GM06990 (cell line): ENCODE measurements at places on chromosomes 12 and 14.

GRCh38 chr12:94954029-94954685, 49.3 kb downstream of the NDUFA12 start:
- no peak for DNase-seq

GRCh38 chr14:86541972-86542371, 1012.0 kb downstream of the FLRT2 start:
- no peak for DNase-seq

DNA sequence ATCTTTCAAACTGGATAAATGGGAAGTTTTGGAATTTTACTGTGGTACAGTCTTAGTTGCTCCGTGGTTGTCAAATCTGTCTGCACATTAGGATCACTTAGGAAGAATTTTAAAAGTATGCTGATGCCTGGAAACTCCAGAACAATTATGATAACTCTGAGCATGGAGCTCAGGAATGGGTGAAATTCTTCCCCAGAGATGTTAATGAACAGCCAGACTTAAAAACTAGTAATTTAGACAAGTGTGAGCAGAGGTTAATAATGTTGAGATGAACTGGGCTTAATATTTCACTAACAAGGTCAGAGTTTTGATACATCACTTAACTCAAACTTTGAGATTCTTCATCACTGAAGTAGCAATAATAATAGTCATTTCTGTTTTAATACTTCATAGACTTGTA, 94.5 kb downstream of the NTS start:
- no peak for DNase-seq

DNA sequence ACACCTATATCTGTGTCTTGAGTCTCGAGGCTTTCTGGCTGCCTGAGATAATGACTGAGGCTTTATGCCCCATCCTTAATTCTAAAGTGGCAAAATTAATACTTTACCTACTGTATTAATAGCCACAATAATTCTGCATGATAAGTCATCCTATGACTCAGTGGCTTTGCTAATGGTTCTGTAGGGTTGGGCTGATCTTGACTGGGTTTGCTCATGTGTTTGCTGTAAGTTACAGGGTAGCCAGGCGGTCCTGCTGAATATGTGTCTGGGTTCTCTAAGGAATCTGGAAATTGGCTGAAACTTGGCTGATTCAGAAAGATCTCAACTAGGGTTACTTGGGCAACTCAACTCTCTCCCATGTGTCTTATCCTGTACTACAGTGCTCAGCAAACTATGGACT, 21.7 kb downstream of the MGST1 start:
- DNase-seq: no peak

- no peak for DNase-seq
These were observed 100.2 kb downstream of the STAB2 start for GRCh38 chr12:103687253-103687652.

DNA sequence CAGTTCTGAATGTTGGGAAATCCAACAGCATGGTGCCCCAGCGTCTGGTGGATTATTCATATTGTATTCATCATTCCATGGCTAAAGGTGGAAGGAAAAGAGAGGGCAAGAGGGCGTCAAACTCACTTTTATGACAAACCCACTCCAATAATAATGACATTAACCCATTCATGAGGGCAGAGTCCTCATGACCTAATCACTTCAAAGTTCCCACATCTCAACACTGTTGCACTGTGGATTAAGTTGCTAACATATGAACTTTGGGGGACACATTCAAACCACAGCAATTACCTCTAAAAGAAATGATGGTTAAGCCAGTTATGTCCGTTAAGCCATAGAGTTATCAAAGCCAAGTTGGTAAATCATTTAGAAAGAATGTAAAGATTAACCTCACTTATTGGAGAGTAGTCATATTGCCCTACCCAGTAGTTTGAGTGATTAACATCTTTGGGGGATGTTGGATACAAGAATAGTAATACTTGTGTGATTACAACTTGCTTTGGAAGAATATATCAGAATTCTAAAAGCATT, 212.4 kb upstream of the FLRT2 start:
- no peak for DNase-seq
